ENCODE measurements at places on chromosomes 4 and X.

DNA sequence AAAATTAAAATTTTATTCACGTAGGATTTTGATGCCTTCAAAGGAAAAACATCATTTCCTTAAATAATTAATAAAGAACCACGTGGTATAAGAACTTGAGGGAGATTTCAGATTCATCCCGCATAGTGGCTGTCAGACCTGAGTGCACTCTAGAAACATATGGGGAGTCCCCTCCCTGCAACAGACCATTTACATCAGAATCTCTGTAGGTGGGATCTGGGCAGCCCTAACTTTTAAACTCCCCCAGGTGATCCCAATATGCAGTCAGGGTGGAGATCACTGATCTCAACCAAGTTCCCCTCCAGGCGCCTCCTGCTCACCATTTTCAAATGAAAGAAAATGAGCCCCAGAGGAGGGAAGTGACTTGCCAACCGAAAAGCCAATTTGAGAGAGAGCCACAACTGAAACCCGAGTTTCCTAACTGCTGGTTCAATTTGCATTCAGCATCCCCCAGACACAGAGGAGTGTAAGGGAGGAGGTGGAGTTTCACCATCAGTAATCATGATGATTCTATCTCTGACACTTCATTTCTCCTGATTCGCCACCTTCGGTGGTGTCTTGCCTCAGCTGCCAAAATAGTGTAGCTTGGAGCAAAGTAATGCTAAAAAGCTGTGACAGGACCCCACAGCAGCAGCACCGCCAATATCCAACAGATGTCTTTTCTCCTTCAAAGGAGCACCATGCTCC lies 11.4 kb downstream of the RNF150 start:
- no peak for DNase-seq

DNA sequence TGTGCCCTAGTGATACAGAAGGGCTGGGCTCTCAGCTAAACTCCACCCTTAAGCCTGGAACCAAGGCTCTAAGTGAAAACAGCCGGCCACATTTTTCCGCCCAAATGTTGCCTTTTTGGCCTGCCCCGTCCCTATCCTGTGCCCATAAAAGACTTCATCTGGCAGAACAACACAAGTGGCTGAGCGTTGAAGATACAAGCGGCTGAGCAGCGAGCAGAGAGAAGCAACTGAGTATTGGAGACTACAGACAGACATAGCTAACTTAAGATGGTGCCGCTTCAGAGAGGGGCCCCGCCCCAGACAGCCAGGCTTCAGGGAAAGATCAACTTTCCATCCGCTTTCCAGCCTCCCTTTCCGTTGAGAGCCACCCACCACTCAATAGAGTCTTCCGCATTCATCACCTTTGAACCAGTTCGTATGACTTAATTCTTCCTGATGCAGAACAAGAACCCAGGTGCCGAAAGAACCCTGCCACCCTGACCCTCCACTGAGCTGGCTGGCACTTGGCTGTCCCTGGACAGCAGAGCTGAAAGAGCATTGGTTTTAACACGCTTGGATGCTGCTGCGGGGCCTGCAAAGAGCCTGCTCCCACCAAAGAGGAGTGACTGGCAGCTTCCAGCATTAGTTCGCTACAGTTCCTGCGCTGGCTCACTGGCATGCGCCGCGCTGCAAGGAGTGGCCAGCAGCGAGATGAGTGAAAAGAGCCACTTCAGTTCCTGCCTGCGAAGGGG lies 853.2 kb upstream of the INTU start:
- DNase-seq = no peak

DNA sequence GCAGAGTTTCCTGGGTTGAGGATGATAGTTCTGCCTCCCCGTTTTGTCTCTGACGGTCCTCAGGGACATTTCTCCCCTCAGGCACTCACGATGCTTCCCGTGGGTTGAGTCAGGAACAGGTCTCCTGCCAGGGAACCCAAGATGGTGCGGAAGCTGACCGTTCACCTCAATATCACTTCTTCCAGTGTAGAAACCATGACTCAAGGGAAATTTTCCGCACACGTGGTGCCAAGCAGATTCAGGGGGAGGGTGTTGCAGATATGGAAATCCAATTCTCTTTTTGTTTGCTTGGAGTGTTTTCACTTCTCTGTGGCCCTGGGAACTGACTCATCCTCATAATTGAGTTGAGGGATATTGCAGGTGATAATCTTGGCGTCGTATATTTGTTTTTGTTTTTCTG lies 46.7 kb downstream of the CXorf49B start:
- no peak for DNase-seq

- DNase-seq = no peak
Measured at GRCh38 chr4:10582951-10583350, 101.6 kb downstream of the CLNK start.

DNA sequence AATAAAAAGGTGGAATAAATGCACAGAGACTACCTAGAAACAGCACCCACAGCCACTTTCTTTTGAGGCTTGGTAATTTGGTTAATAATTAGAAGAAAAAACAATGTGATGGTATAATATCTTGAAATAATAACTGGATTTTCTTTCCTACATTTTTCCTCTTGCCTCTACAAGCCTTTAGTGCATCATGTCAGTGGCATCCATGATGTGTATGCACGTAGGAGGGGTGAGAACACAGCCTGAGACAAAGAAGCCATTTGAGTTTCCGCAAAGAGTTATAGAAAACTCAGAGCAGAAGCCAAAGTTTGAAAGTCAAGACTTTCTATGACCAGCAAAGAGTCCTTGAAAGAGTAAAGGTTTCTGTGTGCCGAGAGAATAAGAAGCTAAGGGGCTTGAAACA lies 461.3 kb downstream of the BCOR start:
- DNase-seq = no peak

DNA sequence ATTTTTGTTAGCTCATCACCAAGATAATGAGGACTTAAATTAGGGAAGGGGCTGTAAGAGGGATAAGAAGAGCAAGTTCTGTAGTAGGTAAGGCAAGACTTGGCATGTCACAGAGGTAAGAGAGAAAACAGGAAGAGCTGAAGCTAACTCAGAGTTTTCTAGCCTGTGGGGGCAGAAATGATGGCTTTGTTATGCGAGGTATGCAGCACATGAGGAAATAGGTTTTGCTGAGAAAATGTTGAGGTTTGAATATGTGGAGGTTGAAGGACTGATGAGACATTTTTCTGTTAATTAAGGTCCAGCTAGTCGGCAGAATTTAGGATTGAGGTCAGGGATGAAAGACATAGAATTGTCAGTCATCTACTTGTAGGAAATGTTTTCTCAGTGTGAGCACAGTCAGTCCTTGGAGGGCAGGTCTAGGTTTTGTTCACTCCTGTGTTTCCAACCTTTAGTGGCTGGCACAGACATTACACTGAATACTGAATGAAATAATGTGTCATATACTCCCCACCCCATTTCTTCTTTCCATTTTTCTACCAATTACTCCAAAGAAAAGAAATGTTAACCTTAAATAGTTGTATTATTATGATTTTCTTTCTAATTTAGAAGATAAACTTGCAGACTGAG lies 154.0 kb upstream of the AADAT start:
- DNase-seq = no peak

- no peak for DNase-seq
Measured at GRCh38 chrX:131054906-131055305, 3.2 kb upstream of the ARHGAP36 start.

DNA sequence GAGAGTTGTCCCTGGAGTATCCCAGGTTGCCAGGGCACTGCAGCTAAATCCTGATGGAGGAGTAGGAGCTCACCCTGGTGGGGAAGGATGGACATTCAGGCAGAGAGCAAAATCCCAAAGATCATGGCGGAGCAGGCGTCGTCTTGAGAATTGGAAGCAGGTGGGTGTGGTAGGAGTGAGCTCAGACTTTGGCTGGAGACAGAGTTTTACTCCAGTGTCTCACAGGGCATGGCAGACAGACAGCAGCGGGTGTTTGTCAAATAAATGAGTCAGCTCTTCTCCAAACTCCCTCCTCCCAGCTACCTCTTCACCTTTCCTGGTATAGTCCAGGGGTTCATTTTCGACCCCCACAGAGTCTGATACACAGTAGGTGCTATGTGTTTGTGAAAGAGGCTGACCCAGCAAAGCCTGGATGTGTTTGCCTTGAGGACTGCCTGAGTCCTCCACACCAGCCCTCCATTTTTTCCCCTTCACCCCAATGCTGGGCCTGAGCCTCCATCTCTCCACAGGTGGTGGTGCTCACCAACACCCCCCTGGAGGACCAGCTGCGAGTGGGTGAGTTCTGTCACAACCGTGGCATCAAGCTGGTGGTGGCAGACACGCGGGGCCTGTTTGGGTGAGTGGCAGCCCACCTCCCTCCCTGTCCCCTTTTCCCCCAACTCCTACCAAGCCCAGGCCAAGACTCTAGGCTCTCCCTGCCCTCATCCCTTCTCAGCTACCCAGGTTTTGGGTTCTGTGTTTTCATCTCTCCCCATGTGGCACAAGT lies 6.9 kb downstream of the UBA1 start:
- no peak for DNase-seq

- no peak for DNase-seq
Measured at GRCh38 chr4:176492646-176493302, 173.0 kb downstream of the SPCS3 start.

- DNase-seq = no peak
Measured at GRCh38 chr4:70721747-70722146, at the start of gene RUFY3. RUFY3 (plus strand) TSS chr4:70721964; CDS start chr4:70722574, 610 bp downstream.

GRCh38 chr4:153146961-153147360 lies 57.3 kb upstream of the TRIM2 start:
- no peak for DNase-seq

- DNase-seq = no peak
Measured at GRCh38 chrX:40434947-40435346, 145.8 kb upstream of the ATP6AP2 start.

- no peak for DNase-seq
Measured at GRCh38 chr4:7964890-7965662, 25.4 kb upstream of the AFAP1 start.

- DNase-seq = no peak
Measured at GRCh38 chr4:25022766-25023165, 8.0 kb downstream of the LGI2 start.

DNA sequence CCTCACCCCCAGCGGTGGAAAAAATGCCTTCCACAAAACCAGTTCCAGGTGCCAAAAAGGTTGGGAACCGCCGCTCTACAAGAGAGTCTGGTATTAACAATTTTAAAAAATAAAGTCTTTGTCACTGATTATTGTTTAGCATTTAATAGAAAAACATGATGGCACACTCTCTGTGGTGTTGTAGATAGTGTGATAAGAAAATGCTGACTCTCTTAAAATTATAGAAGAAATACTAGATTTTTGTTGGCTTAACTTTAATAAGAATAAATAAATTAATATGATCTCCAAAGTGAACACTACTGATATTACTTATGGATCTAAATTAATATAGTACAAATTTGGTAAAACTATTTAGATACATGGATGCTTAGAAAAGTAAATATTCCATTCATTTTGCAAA lies 943.5 kb downstream of the CCSER1 start:
- no peak for DNase-seq

- no peak for DNase-seq
Measured at GRCh38 chr4:65535113-65535512, 135.2 kb downstream of the EPHA5 start.

- no peak for DNase-seq
Measured at GRCh38 chr4:106266201-106266600, 49.8 kb downstream of the TBCK start.

DNA sequence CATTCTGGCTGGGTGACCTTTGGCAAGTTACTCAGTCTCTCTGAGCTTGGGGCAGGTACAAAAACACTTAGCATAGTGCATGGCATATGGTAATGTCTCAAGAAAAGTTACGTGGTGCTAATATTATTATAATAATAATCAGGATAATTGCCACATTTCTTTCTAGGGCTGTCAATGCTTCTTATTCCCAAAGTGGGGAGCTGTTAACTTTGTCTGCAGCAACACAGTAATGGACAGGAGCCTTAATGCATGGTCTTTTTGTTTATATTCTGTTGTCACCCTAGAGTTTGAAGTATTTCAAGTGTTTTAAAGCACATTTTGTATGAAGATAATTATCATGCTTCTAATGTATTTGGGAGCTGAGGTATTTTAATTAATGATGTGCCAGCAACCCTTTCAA lies 121.8 kb downstream of the FHIP1A start:
- DNase-seq = no peak

DNA sequence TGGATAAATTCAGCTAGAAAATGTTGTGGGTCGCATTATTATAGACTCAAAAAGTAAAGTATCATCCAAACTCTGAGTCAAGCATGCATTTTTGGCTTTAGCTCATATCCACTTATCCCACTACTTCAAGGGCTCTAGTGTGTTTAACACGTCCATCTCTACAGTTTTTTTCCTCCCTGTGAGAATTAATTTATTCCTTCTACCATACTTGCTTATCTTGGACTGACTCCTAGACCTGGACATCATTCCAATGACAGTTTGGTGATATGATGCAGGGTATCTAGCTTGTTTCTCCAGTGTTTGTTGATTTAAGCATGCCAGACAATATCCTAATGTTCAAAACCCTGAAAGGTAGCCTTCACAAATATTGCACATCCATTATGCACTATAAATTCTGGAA lies 1037.1 kb upstream of the INTU start:
- no peak for DNase-seq

DNA sequence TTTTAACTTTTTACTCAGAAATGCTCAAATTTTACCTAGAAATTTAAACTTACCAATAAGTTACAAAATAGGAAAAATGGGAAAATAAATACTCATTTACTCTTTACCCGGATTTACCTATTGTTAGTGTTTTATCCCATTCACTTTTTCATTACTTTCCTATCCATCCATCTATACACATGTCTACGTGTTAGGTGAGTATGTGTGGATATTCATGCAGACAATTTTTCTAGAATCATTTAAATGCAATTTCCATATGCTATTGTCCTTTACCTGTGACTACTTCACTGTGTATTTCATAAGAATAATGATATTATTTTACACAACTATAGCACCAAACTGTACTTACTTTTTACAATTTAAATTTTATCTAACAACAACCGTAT lies 896.6 kb upstream of the INTU start:
- DNase-seq = no peak

DNA sequence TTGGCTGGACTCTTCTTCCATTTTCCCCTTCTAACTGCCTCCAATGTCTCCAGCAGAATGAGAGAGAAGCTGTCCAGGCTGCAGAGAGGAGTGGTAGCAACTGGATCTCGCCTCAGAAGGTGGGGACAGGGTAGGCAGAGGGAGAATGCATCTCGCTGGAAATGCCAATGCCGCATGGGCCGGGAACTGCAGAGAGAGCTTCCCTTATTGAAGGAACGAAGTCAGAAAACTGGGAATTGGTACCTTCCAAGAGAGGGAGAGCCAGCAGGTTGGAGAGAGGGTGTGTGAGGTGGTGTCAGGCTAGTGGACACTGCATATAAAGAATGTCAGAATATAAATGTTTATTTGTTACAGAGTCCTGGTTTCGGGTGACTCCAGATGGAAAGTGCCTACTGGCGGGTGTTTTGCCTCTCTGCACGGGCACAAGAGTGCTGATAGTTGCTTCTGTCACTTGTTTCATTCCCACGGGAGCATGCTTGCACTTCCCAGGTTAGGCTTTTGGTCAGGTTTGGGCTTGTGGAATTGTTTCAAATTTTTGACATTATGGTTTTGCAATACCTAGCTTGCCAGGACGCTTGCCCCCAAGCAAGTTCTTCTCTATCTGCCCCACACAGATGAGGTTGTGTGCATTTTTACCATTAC lies 156.8 kb upstream of the STS start:
- DNase-seq = no peak

- DNase-seq = no peak
Measured at GRCh38 chr4:95087657-95088455, 330.1 kb downstream of the BMPR1B start.

Measured in stimulated activated CD4-positive, alpha-beta T cell treated with anti-CD3 and anti-CD28 coated beads, Interleukin-1b, Interleukin-23, amount 100 ng/mL, for 1 hour (primary cell).